ENCODE measurements at places on chromosomes 7 and 10.

- no peak for DNase-seq
Measured at GRCh38 chr7:132825932-132826835, 249.9 kb upstream of the PLXNA4 start.

- DNase-seq = no peak
Measured at GRCh38 chr7:81268551-81268950, 349.7 kb upstream of the SEMA3C start.

GRCh38 chr10:22391600-22391999 is 46.3 kb downstream of the SPAG6 start:
- DNase-seq = no peak

DNA sequence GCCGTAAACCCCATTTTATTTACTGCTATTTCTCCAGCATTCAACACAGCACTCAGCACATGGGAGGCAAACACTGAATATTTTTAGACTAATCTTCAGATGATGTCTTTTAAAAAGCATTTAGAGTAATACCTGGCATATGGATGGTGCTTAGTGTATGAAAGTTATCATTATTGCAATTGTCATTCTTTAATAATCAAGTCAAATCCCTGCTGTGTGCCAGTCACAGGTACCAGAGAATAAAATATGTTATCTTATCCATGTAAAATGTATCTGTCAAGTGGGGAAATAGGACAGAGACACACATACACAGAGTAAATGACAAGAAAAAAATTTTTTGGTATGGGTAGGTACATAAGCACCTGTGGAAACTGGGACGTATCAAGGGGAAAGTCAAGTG is 18.5 kb downstream of the ANKRD22 start:
- DNase-seq = no peak

GRCh38 chr10:132306343-132306685 is 1.4 kb downstream of the STK32C start:
- DNase-seq = no peak

GRCh38 chr10:30763918-30764317 is 134.4 kb upstream of the LYZL2 start:
- no peak for DNase-seq

GRCh38 chr7:42642699-42643098 is 269.2 kb downstream of the C7orf25 start:
- DNase-seq = no peak

Data from A673 (cell line).